ENCODE measurements at places on chromosomes 13 and 19.
A peak's percentile ranks its signal among the peaks of the same experiment; 100 is the strongest.

DNA sequence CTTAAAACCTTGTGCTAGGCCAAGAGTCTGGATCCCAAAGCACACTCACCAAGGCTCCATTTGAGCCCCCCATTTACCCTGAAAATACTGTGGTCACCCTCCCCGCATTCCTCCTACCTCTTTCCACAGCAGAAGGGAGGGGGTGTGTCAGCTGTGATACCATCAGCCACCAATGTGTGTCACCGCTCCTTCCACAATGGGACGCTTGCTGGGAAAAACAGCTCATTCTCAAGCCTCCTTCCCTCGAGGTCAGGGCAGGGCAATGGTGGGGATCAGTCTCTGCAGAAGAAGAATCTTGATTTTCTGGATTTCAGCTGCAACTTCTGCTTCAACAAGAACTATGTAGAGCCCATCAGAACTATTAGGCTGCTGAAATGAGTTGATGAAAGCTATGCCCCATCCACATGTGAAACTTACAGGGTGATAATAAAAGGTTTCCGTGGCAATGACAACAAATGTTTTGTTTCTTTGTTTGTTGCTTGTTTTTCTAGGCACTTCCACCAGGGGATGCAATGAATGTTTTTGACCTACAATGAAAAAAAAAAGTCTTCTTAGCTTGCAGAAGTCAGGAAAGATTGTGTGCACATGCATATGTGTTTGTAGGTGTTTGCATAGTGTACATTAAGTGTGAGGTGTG, 26.4 kb upstream of the ZNF507 start:
- DNase-seq, result no peak

- no peak for DNase-seq
These were observed 50.7 kb downstream of the ZNF723 start for GRCh38 chr19:22882797-22883196.

DNA sequence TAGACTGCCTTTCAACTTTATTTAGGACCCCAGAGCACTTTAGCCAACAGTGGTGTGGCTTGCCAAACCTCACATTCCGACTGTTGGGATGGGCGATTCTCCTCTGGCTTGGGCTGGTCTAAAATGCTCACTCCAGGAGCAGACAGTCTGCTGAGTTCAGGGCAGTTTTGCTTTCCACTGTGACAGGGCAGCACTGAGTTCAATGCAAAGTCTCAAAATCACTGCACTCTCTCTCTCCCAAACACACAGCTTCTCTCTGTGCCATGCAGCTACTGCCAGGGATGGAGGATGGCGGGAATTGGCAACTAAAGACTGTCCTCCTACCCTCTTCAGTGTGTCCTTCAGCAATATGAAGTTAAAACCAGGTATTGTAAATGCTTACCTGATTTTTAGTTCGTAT, 13.2 kb downstream of the NAPSA start:
- no peak for DNase-seq

DNA sequence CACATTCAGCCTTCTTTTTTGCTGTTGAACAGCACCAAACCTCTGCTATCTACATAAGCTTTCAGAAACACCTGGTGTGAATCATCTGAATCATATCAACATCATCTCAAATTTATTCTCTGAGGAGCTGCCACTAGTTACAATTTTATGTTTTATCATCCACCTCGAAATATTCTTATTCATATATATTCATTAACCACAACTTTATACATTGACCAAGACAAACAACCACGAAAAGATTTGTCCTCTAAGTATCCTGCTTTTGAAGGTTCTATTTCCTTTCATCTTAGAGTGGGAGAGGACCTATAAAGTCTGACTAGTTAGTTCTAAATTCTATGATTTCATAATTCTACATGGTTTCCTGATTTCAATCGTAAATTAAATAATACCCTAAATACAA, 18.9 kb downstream of the ESD start:
- DNase-seq, result no peak

DNA sequence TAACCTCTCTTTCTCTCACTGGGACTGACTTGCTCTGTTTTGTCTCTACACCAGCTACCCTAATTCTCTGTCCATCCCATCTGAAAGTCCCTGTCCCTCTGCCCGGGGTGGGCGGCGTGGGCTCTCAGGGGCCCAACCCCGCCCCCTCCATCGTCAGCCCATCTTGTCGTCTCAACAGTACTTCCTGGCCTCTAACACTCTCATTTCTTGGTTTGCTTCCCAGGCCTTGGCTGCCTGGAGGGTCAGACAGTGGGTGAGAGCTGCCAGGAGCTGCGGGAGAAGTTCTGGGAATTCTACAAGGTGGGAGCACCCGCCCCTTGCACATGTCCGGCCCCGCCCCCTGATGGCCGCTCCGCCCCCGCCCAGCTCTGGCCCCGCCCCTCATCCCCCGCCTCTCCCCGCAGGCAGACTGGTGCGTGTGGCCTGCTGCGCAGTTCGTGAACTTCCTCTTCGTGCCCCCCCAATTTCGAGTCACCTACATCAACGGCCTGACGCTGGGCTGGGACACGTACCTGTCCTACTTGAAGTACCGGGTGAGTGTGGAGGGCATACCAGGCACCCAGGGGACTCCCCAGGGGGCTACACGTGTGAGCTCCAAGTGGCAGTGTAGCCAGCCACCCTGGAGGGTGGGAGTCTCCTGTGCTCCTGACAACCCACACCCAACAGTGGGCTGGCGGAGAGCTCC, 1.7 kb downstream of the MPV17L2 start:
- peak; percentile 76 for DNase-seq

DNA sequence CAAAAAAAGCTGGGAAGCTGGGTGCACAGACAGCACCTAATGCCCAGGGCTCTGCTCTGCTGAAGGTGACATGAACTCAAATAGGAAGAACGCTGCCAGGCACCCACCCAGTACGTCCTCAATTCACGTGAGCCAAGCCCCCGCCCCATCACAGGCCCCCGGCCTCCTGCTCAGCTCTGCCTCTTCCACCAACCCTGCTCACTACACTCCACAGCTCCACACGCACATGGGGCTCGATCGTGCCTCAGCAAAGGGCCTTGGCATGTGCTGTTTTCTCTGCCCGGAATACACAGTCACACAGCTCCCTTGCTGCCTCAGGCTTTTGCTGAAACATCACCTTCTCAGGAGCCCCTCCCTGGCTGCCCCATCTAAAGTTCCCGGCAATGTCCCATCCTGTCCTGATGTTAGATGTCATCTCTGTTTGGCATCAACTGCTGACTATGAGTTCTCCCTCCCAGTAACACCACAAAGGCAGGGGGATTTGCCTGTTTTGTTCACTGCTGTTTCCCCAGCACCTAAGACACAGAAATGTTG, 2.3 kb downstream of the ATP13A1 start:
- no peak for DNase-seq

DNA sequence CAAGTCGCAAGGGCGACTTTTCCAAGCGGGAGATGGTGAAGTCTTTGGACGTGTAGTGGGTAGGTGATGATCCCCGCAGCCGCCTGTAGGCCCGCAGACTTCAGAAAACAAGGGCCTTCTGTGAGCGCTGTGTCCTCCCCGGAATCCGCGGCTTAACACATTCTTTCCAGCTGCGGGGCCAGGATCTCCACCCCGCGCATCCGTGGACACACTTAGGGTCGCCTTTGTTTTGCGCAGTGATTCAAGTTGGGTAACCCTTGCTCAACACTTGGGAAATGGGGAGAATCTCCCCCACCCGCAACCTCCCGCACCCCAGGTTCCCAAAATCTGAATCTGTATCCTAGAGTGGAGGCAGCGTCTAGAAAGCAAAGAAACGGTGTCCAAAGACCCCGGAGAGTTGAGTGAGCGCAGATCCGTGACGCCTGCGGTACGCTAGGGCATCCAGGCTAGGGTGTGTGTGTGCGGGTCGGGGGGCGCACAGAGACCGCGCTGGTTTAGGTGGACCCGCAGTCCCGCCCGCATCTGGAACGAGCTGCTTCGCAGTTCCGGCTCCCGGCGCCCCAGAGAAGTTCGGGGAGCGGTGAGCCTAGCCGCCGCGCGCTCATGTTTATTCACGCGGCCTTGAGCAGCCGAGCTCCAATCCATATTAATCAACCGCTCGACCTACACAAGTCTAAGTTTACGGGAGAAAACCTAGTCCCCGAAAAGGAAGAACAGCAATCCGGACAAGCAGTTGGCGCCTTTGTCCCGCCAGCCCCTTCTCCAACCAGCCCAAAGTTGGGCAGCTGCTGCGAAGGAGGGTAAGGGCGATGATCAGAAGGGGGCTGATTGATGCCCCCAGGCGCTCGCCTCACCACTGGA, 9.9 kb downstream of the SOX21 start:
- no peak for DNase-seq

GRCh38 chr13:68009546-68009945, 779.4 kb upstream of the PCDH9 start:
- no peak for DNase-seq

DNA sequence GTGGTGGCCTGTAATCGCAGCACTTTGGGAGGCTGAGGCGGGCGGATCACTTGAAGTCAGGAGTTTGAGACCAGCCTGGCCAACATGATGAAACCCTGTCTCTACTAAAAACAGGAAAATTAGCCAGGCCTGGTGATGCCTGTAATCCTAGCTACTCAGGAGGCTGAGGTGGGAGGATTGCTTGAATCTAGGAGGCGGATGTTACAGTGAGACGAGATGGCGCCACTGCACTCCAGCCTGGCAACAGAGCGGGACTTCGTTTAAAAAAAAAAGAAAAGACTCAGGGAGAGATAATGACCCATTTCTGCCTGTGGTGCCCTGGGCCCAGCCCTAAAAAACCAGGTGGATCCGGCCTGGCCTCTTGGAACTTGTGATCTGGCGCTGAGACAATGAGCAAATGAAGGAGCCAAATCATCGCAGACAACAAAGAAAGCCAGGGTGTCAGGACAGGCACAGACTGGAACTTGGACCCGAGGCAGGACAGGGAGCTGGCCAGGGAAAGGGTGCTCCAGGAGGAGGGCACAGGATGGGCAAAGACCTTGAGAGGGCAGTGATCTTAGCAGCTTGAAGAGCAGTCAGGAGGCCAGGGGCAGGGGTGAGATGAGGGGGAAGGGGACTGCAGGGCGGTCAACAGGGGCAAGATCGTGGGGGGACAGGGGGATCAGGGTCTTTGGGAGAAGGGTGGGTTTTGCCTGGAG, 962 bp upstream of the JAK3 start:
- DNase-seq, result peak; percentile 71

GRCh38 chr13:75513271-75513670, 24.4 kb downstream of the COMMD6 start:
- DNase-seq, result no peak

GRCh38 chr19:29054886-29055675, 157.9 kb downstream of the UQCRFS1 start:
- no peak for DNase-seq

DNA sequence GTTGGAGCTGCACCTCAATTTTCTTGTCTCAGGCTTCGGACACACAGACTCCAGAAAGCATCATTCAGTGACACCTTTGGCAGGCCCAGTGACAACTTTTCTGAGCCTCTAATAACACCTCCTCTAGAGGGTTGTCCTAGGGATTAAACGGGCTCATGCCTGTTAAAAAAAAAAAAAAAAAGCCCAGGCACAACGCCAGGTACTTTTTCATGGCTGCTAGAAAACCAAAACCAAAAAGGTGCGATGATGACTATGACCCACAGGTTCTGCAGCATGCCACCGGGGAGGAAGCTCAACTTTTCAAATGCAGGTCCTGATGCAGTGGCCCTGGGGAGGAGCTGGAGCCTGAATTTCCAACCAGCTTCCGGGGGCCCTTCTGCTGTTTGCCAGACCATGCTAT, 184.2 kb downstream of the ABCC4 start:
- no peak for DNase-seq

DNA sequence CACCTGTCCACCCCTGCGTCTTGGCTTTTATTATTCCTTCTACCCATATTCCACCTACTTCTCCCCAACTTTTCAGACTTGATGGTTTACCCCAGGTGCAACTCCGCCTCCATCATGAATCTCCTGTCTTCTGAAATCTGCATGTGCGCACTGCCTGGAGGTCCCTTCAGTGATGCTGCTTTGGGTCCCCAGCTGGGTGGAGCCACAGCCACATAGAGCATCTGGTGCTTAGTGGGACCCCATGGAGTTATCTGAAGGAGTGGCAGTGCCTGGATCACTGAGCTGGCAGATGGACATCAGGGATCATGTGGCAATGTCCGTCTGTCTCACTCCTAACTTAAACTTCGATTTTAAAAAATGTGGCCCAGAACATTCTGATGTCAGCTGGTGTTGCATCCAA, 13.5 kb downstream of the ZNF536 start:
- no peak for DNase-seq

- DNase-seq, result peak; percentile 95
These were observed 17.9 kb upstream of the ZDHHC20 start for GRCh38 chr13:21476893-21477472.

DNA sequence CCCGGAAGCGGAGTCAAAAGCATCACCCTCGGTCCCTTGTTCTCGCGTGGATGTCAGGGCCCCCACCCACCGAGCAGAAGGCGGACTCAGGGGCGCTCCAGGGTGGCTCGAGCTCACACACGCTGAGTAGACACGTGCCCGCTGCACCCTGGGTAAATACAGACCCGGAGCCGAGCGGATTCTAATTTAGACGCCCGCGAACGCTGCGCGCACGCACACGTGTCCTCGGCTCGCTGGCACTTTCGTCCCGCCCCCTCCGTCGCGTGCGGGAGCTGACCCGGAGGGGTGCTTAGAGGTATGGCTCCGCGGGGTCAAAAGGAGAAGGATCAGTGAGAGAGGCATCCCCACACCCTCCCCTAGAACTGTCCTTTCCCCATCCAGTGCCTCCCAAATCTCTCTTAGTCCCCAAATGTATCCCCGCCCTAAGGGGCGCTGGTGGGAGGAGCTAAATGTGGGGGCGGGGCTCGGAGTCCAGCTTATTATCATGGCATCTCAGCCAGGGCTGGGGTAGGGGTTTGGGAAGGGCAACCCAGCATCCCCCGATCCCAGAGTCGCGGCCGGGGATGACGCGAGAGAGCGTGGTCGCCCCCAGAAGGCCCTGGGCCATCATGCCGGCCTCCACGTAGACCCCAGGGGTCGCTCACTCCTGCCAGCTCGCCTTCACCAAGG, 451 bp upstream of the ICAM5 start:
- DNase-seq, result peak; percentile 88

GRCh38 chr19:16714702-16715287, 4.9 kb upstream of the NWD1 start:
- peak; percentile 83 for DNase-seq

DNA sequence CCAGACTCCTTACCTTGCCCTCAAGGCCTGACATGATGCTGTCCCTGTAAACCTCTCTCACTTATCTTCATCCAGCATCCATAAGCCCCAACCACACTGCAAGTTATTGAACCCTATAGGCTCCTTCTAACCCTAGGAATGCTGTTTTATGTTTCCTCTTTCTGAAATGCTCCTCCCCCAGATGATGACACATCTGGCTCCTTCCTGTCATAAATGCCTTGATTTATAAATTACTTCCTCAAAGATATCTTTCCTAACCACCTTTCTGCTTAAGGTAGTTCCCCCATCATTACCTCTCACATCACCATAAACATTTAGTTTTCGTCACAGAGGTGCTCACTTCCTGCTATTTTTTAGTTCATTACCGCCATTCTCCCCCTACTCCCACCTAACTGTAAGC, 12.3 kb downstream of the RUBCNL start:
- DNase-seq, result no peak

GRCh38 chr13:32838945-32839344, 177.3 kb upstream of the KL start:
- DNase-seq, result peak; percentile 80

DNA sequence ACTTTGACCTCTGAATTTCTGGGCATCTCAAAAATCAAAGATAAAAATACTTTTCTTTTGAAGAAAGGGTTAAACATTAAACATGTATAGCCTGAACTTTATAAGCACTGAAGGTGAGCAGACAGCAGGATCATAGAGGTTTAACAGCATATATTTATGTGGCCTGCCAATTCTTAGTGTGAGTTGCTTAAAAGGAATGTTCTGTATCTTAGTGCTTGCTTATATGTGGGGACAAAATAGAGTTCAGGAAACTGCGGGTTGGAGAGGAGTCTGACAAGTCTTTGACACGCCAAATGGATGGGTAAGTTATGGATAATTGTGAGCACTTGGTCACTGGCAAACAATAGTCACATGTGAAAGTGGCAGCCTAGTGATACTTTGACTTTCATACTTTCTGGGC, 1419.4 kb upstream of the SPRY2 start:
- no peak for DNase-seq
